ENCODE measurements at places on chromosomes 3 and 15. TPM values are rescaled to one million over a fixed set of nuclear protein-coding genes. Genes with fewer than 3 reads are reported as not detected.

The SELENOT gene
- total RNA-seq, result 147 TPM

The CFAP91 gene
- total RNA-seq, result not detected

The MIX23 gene
- total RNA-seq, result 48.2 TPM

The SLCO2A1 gene
- not detected for total RNA-seq

- no peak overlapping the region for H3K27ac ChIP-seq
- no peaks in the 10 kb centered on the region for H3K4me1 ChIP-seq
- no peaks in the 10 kb centered on the region for H3K36me3 ChIP-seq
These were observed 65.3 kb downstream of the MOBP start for GRCh38 chr3:39532777-39533176.

DNA sequence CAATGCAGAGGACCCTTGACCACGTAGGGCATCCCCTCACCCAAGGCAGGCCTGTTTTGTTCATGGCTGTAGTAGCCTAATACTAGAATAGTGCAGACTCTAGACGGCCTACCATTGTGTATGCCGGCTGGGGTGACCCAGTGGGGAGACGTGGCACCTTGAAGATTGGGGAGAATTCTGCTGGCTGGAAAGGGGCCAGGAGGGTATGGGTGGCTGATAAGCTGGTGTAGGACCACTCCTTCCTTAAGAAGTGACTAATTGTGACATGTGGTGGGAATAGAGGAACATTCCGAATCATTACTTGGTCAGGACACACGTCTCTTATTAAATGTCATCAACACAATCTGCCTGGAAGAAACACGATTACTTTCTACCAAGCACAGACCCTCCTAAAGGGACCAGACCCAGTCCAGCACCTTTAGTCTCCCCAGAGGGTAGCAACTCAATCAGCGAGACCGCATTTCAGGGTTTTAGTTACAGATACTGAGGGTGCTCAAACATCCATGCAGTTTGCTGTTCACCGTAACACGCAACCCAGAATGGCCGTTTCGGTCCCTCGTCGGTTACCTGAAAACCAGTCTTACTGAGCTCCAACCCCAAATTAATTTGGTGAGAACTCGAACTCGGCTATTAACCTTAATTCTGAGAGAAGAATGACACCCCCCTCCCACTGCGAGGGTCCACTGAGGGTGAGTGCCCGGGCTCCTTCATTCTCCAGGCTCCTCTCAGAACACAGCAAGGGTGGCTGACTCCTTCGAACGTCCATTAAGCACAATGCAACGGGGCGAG lies 1.6 kb upstream of the KLF13 start:
- H3K27ac ChIP-seq, result peak overlapping the region; percentile 81
- peaks cover 7% of the 10 kb centered on the region for H3K36me3 ChIP-seq
- no peaks in the 10 kb centered on the region for H3K27me3 ChIP-seq
- peaks cover 38% of the 10 kb centered on the region for H3K4me1 ChIP-seq
- H3K4me3 ChIP-seq, result peak overlapping the region; percentile 83
- DNase-seq, result no peak

- H3K36me3 ChIP-seq, result no peaks in the 10 kb centered on the region
- DNase-seq, result no peak
- peak overlapping the region; percentile 47 for H3K27ac ChIP-seq
- H3K4me1 ChIP-seq, result peaks cover 29% of the 10 kb centered on the region
These were observed 21.8 kb downstream of the ITPR1 start for GRCh38 chr3:4514916-4515315.

Measured in natural killer cell treated with Interleukin-12 subunit alpha and Interleukin-12 subunit beta and Interleukin-15 and Interleukin-18, amount 100 ng/mL, for 72 hours (primary cell).